Lower leg skin (tissue), 4 donors: ENCODE measurements at places on chromosomes 1 and 21.

- DNase-seq: no peak
Observed at GRCh38 chr1:28031173-28031572, 57.2 kb downstream of the EYA3 start.

GRCh38 chr1:229535230-229535629 lies 23.3 kb downstream of the ABCB10 start:
- DNase-seq: no peak

DNA sequence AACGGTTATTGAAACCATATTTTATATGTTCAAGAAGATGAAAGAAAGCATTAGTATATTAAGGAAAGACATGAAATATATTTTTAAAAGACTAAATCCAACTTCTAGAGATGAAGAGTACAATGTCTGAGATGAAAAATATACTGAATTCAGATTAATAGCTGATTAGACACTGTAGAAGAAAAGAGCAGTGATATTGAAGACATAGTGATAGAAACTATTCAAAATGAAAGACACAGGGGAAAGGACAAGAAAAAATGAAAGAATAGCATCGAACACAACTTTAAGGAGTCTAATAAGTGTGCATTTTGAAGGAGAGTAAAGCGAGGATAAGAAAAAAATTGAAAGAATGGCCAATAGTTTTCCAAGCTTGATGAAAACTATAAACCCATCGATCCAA lies 11.2 kb upstream of the IFNAR1 start:
- DNase-seq: no peak

- DNase-seq: no peak
Observed at GRCh38 chr21:41597811-41598231, 89.9 kb upstream of the TMPRSS2 start.

DNA sequence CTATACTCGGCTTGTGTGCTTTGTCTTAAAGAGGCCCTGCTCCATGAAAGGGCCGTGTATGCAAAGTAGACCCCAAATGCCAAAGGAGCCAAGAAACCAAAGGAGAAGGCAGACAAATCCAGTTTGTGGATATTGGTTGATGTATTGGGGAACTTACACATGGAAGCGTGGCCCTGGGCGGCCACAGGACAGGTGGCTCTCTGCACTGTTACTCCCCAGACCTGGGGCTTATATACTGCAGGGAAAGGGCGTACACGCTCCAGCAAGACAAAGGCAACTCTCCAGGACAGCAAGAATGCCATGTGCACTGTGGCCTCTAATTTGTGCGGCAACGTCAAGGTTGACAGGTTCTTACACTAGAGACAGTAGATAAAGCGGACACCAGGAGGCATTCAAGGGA lies 24.8 kb downstream of the RSPH1 start:
- DNase-seq: peak; percentile 37

DNA sequence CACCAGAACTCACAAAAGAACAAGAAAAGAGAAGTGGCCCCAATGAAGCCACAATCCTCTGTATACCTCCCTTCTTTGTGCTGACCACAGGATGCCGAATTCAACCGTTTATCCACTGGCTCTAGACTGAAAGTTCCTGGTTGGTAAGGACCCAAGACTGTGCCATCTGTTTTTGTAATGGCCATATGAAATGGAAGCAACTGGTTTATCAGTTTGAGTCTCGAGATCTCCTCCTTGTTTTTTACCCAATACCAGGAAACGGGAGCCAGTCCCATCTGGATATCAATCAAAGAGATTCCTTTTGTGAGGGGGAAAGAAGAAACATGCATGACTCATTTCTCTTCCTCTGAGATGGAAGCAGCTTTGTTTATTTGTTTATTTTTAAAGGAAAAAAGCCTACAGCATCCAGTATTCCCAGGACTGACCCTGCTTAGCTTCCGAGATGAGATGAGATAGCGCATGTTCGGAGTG lies 32.4 kb upstream of the ZNF124 start:
- DNase-seq: no peak
